ENCODE measurements at places on chromosomes 3 and 15. TPM values are rescaled to one million over a fixed set of nuclear protein-coding genes. Genes with fewer than 3 reads are reported as not detected.

The GLDN gene
- 10.8 TPM for total RNA-seq

The SLC6A11 gene
- not detected for total RNA-seq

The ALDH1L1 gene
- 16.6 TPM for total RNA-seq

The MUC4 gene
- not detected for total RNA-seq

The POLR2M gene
- total RNA-seq: 42.2 TPM

The ZMYND10 gene
- total RNA-seq: 0.07 TPM

The SLC22A13 gene
- not detected for total RNA-seq

The GP5 gene
- not detected for total RNA-seq

The PPP2R3A gene
- total RNA-seq: 105 TPM

The RBP2 gene
- total RNA-seq: not detected

The ATP13A4 gene
- 0.64 TPM for total RNA-seq

The ARNT2 gene
- total RNA-seq: 4.1 TPM

The SAMD7 gene
- total RNA-seq: not detected

The ISLR2 gene
- total RNA-seq: 2.2 TPM

The TMCO5A gene
- not detected for total RNA-seq

The HMCES gene
- total RNA-seq: 34.9 TPM

The OR5K2 gene
- total RNA-seq: not detected

The PRR23B gene
- not detected for total RNA-seq

The AADACL2 gene
- total RNA-seq: not detected

The HAPLN3 gene
- total RNA-seq: 2.0 TPM

The CYP19A1 gene
- 0.55 TPM for total RNA-seq

The ENTPD3 gene
- total RNA-seq: 0.12 TPM

The NTRK3 gene
- 4.0 TPM for total RNA-seq

The MKRN3 gene
- total RNA-seq: 0.72 TPM

The ZPLD1 gene
- not detected for total RNA-seq

The LCTL gene
- not detected for total RNA-seq

The MED12L gene
- 0.10 TPM for total RNA-seq

All from left ventricle myocardium superior (tissue), 1 donor.